ENCODE measurements at places on chromosomes 4 and X. TPM values are rescaled to one million over a fixed set of nuclear protein-coding genes. Genes with fewer than 3 reads are reported as not detected.

Gene AMER1
- 4.0 TPM for total RNA-seq

Gene UGT2A3
- total RNA-seq: not detected

Gene MTNR1A
- not detected for total RNA-seq

Gene NOCT
- 2.8 TPM for total RNA-seq

Gene NPFFR2
- total RNA-seq: not detected

Gene PDZD4
- total RNA-seq: 8.5 TPM

Gene DACH2
- total RNA-seq: not detected

Gene GABRG1
- not detected for total RNA-seq

GRCh38 chr4:185122681-185123345, 20.3 kb upstream of the SLC25A4 start:
- peaks cover 10% of the 10 kb centered on the region for H3K4me1 ChIP-seq
- DNase-seq: no peak
- no peak overlapping the region for H3K4me3 ChIP-seq
- H3K27me3 ChIP-seq: peaks cover 12% of the 10 kb centered on the region

- no peak for DNase-seq
- no peak overlapping the region for H3K27ac ChIP-seq
- H3K4me1 ChIP-seq: no peaks in the 10 kb centered on the region
- peaks cover 65% of the 10 kb centered on the region for H3K36me3 ChIP-seq
- no peak overlapping the region for H3K4me3 ChIP-seq
Measured at GRCh38 chrX:47171996-47172395, 21.6 kb upstream of the UBA1 start.

DNA sequence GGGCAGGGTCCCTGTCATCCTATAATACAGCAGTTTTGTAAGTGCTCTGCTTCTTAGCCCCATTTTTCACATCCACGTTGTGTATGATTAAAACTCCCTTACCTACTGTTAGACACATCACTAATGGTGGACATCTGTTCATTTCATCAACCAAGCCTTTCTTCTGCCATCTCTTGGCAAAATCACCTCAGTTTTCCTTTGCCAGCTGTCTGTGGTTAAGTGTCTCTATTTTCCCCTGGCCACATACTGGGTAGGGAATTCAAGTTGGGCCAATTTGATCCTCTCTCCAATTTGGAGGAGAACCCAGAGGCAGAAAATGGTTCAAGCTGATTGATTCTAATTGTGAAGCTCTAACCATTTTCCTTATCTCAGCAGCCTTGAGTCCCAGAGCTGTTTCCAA, 436.1 kb downstream of the PCDH7 start:
- H3K4me3 ChIP-seq: no peak overlapping the region
- no peaks in the 10 kb centered on the region for H3K4me1 ChIP-seq
- no peaks in the 10 kb centered on the region for H3K36me3 ChIP-seq
- no peak overlapping the region for H3K27ac ChIP-seq

DNA sequence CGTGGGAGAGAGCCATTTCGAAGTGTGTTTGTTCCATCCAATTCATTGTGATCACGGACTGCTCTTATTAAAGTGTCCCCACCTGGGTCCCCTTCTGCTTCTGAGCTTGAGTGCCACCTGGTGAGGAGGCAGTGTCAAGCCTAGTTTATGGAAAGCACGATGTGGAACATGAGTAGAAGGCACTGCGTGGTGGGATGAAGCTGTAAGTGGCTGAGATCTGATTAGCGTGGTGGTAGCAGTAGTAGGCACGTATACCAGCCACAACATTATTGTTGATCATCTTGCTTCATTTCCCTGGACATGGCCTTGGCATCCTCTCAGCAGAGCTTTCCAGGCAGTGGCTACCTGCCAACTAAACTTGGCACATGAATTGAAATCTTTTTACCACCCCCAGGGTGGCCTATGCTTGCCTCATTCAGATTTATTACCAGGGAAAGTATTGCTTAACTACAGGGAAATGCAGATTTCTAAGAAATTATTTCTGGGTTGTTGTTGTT, 46.4 kb downstream of the GPAT3 start:
- no peaks in the 10 kb centered on the region for H3K27me3 ChIP-seq
- no peak for DNase-seq
- peaks cover 14% of the 10 kb centered on the region for H3K4me1 ChIP-seq
- no peak overlapping the region for H3K27ac ChIP-seq
- no peaks in the 10 kb centered on the region for H3K36me3 ChIP-seq
- H3K4me3 ChIP-seq: no peak overlapping the region

DNA sequence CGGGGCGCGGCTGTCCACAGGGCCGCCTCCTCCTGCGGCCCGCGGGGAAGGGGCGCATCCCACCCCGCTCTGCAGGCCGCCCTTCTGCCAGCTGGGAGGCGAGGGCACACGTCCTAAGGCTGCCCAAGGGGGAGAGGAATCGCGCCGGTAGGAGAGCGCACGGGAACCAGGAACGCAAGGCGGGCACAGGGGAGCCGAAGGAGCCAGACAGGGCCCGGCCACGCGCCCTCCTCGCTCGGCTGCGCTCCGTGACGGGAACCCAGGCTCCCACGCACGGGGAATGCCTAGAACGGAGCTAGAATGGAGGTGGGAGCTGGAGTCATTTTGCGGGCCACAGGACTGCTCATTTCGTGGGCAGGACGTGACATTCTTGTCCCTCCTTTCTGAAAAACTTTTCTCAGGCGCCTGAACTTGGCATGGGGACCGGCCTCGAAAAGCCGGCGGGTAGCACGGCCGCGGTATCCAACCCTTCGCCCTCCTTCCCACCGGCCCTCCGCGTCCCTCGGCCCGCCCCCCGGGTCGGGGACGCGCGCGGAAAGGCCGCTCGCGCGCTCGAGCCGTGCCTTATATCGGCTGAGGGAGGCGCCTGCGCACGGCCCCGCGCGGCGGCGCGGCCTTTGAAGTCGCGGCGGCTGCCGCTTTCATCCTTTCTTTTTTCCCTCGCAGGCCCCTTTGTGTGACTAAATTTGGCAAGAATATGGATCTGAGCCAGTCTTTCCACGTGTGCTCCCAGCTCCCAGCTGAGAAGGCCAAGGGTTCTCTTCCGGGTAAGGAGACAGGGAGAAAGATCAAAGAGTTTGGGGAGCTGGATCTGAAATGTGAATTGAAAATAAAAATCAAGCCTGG, 4.2 kb upstream of the LEF1 start:
- peak; percentile 53 for DNase-seq
- peak overlapping the region; percentile 67 for H3K4me3 ChIP-seq
- peak overlapping the region; percentile 73 for H3K27ac ChIP-seq
- H3K36me3 ChIP-seq: no peaks in the 10 kb centered on the region
- H3K27me3 ChIP-seq: peaks cover 57% of the 10 kb centered on the region

DNA sequence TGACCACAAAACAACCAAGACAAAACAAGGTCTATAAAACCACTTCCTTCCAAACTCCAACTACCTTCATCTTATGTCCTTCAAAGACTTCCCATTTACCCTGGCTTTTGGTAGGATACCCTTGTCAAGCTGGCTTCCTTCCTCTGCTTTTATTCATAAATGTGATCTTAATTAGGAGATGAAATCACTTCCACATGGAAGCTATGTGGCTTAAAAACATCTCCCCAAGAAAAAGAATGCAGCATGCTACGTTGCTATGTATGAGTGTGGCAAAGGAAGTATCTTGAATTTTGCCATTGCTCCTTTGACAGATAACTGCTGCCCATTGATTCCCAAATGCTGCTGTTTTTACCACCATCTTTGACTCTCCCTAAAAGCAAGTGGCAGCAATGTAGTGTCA, 46.4 kb upstream of the VEGFD start:
- H3K27me3 ChIP-seq: no peaks in the 10 kb centered on the region
- H3K36me3 ChIP-seq: no peaks in the 10 kb centered on the region
- no peak overlapping the region for H3K4me3 ChIP-seq
- no peak for DNase-seq

DNA sequence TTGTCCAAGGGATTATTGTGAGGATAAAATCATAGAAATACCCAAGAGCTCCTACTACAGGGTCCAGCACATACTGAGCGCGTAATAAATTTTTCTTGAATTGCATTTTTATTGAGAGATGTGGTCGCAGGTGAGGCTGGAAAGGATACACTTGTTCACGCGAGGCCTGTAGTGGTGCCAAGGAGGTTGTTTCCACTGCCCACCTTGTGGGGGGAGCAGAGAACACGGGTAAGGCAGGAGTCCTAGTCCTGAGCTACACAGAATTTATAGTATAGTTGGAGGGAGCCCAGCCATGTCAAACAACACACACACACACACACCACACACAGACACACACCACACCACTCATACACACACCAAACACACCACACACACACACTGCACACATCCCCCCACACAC, 31.8 kb upstream of the CYP4V2 start:
- no peak overlapping the region for H3K4me3 ChIP-seq
- peaks cover 23% of the 10 kb centered on the region for H3K36me3 ChIP-seq
- DNase-seq: no peak
- H3K27ac ChIP-seq: no peak overlapping the region
- no peaks in the 10 kb centered on the region for H3K27me3 ChIP-seq

- no peak overlapping the region for H3K4me3 ChIP-seq
- DNase-seq: no peak
- H3K4me1 ChIP-seq: no peaks in the 10 kb centered on the region
- H3K27ac ChIP-seq: no peak overlapping the region
- no peaks in the 10 kb centered on the region for H3K27me3 ChIP-seq
Measured at GRCh38 chr4:16466581-16466980, 240.3 kb upstream of the TAPT1 start.

DNA sequence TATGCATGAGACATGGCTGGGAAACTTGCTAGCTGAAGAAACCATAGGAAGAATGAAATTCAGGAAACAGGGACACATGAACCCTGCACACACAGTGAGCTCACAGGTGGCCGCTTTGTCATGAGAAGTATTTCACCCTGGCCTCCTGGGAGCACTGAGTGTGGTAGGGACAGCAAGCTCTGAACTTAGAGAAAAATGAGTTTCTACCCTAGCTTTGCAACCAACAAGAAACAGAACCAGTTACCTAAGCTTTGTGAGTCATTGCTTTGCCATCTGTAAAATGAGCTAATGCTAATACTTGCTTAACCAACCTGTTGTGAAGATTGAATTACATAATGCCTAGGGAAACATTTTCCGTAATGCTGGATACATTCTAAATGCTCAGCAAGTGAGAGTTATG, 206.6 kb upstream of the HS3ST1 start:
- no peaks in the 10 kb centered on the region for H3K4me1 ChIP-seq
- H3K4me3 ChIP-seq: no peak overlapping the region
- no peaks in the 10 kb centered on the region for H3K27me3 ChIP-seq
- H3K27ac ChIP-seq: no peak overlapping the region

GRCh38 chrX:47247999-47248320, 15.2 kb downstream of the USP11 start:
- H3K4me3 ChIP-seq: no peak overlapping the region
- H3K36me3 ChIP-seq: peaks cover 34% of the 10 kb centered on the region
- no peak for DNase-seq
- no peaks in the 10 kb centered on the region for H3K27me3 ChIP-seq
- no peak overlapping the region for H3K27ac ChIP-seq
- no peaks in the 10 kb centered on the region for H3K4me1 ChIP-seq

- DNase-seq: no peak
- no peaks in the 10 kb centered on the region for H3K27me3 ChIP-seq
- no peaks in the 10 kb centered on the region for H3K36me3 ChIP-seq
- H3K4me1 ChIP-seq: peaks cover 7% of the 10 kb centered on the region
- no peak overlapping the region for H3K27ac ChIP-seq
- H3K4me3 ChIP-seq: no peak overlapping the region
Measured at GRCh38 chrX:19687395-19687794, 172.1 kb upstream of the MAP3K15 start.

GRCh38 chr4:8580321-8581093, at the start of gene GPR78:
Gene GPR78 (plus strand): TSS chr4:8580392. CDS start chr4:8580983, 591 bp downstream.
- DNase-seq: peak; percentile 66
- H3K27me3 ChIP-seq: peaks cover 55% of the 10 kb centered on the region
- no peak within 1 kb of the TSS for H3K27ac ChIP-seq
- no peaks in the 10 kb centered on the region for H3K36me3 ChIP-seq
- no peak within 1 kb of the TSS for H3K4me3 ChIP-seq

GRCh38 chr4:143653031-143653430, 47.4 kb downstream of the FREM3 start:
- no peaks in the 10 kb centered on the region for H3K36me3 ChIP-seq
- H3K4me1 ChIP-seq: no peaks in the 10 kb centered on the region
- H3K4me3 ChIP-seq: no peak overlapping the region
- H3K27ac ChIP-seq: no peak overlapping the region

- no peak for DNase-seq
- H3K4me3 ChIP-seq: no peak overlapping the region
- H3K27me3 ChIP-seq: no peaks in the 10 kb centered on the region
- no peaks in the 10 kb centered on the region for H3K4me1 ChIP-seq
- H3K36me3 ChIP-seq: no peaks in the 10 kb centered on the region
- no peak overlapping the region for H3K27ac ChIP-seq
Measured at GRCh38 chr4:113101669-113102068, 52.2 kb downstream of the ANK2 start.

DNA sequence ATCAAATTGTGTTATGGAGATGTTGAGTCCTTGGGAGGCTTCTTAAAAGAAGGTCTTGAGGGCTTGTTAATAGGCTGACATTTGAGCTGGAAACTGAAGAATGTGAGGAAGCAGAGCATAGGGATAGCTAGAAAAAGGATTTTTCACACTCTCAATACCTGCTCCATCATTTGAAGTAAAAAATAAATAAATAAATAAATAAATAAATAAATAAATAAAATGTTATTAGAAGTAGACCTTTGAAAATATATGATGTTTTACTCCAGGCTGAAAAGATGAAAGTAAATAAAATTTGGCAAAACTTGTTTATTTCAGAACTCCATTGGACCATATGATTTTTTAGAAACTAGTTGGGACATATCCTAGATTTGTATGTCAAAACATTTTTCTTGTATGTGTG, 1757.8 kb upstream of the TENM3 start:
- H3K27me3 ChIP-seq: no peaks in the 10 kb centered on the region
- no peak for DNase-seq
- H3K4me1 ChIP-seq: no peaks in the 10 kb centered on the region
- no peak overlapping the region for H3K27ac ChIP-seq
- H3K36me3 ChIP-seq: no peaks in the 10 kb centered on the region

- DNase-seq: no peak
- H3K36me3 ChIP-seq: no peaks in the 10 kb centered on the region
- H3K4me1 ChIP-seq: no peaks in the 10 kb centered on the region
- H3K27ac ChIP-seq: no peak overlapping the region
- H3K4me3 ChIP-seq: peak overlapping the region; percentile 15
Measured at GRCh38 chr4:95536650-95537049, 12.1 kb downstream of the UNC5C start.

DNA sequence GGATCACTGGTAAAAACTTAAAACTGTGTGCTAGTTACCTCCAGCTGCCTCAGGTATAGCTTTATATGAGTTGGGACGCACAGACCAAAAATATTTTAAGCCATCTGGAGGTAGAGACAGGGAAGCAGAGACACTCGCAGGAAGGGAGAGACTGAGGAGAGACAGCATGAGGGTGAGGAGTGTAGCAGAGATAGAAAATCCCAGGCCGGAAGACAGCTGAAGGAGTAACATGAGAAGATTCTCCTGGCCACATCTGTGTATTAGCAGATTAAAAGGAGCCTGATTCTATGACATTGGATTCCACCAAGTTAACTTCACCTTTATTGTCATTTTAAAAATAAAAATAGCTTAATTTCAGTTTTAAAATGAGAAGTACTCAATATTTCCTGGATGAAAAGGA, 84.3 kb downstream of the PDLIM5 start:
- no peaks in the 10 kb centered on the region for H3K36me3 ChIP-seq
- H3K4me3 ChIP-seq: no peak overlapping the region
- H3K27me3 ChIP-seq: no peaks in the 10 kb centered on the region
- H3K27ac ChIP-seq: no peak overlapping the region
- DNase-seq: no peak

All from lower lobe of right lung (tissue), 2 donors.